ENCODE measurements at places on chromosomes 5 and 9.

- DNase-seq: no peak
These were observed 75.5 kb downstream of the SGCD start for GRCh38 chr5:156402387-156402921.

GRCh38 chr9:20358207-20358606 lies 264.1 kb downstream of the MLLT3 start:
- no peak for DNase-seq

DNA sequence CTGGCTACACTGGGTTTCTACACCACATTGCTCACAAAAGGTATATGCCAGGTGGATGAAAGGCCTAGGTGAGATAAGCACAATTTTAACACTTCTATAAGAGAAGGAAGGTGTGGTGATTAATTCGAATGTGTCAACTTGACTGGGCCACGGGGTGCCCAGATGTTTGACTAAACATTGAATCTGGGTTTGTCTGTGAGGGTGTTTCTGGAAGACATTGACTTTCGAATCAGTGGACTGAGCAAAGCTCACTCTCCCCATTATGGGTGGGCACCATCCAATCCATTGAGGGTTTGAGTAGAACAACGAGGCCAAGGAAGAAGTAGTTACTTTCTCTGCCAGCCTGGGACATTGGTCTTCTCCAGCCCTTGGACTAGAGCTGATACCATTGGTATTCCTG lies 78.2 kb upstream of the COL5A1 start:
- DNase-seq: no peak

DNA sequence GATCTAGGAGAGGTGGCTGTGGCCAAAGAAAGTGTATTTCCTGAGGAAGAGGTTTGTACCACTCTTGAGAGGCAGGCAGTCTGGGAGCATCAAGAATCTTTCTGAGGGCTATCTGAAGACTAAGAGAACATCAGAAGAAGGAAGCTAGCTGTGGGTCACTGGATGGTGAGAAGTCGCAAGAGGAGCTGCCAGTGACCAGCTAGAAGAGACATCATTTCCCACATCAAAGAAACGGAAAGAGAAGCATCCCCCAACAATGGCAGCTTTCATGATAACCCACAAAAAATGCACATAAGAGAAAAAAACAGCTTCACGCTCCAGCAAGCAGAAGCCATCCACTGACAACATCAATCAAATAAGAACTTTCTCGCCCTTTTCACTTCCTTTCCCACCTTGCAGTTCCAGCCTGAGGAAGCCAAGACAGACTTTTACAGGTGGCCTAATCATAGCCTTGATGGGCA lies 25.0 kb upstream of the CEP78 start:
- no peak for DNase-seq

- no peak for DNase-seq
These were observed 82.1 kb downstream of the TMEM232 start for GRCh38 chr5:110644357-110644756.

DNA sequence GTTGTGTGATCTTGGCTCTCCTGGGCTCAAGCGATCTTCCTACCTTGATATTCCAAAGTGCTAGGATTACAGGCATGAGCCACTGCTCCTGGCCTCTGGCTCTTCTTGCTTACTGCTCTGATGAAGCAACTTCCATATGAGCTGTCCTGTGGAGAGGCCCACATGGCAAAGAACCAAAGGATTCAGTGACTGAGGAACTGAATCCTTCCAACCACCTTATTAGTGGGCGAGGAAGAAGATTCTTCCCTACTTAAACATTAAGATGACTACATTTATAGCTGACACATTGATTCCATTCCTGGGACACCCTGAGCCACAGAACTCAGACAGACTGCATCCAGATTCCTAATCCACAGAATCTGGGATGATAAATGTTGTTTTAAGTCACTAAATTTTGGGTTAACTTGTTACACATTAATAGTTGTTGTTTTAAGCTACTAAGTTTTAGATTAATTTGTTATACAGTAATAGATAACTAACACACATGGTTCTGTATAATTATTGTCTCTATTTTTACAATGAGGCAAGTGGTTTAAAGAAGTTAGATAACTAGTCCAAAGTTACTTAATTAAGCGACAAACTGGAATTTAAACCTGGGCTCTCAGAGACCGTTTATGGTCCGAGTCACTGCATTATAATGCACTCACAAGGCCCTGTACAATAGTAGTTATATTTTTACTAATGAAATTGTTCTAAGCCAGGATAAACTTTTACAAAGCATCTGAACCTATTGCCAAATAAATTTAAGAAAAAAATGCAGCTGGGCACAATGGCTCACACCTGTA lies 16.7 kb upstream of the SLCO4C1 start:
- no peak for DNase-seq

DNA sequence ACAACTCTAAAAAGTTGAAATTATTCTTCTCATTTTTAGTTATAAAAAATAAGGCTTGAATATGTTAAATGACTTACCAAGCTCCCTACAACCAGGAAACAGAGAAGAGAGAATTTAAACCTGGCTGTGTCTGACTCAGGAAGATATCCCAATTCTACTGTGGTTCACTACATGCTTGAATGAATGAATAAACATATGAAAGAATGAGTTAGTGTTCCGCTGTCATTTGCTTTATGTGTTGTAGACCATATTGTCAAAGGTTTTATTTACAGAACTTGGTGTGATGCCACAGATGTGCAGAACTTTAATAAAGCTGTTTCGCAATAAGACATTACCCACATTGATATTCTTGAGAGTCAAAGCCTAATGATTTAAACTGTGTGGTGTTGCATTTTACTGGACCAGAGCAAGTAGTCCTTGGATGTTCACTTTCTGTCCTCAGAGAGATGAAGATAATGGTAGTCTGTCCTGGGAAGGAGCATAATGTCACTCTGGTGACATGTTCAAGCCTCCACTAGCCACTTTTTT lies 313.2 kb downstream of the TRIM32 start:
- no peak for DNase-seq

DNA sequence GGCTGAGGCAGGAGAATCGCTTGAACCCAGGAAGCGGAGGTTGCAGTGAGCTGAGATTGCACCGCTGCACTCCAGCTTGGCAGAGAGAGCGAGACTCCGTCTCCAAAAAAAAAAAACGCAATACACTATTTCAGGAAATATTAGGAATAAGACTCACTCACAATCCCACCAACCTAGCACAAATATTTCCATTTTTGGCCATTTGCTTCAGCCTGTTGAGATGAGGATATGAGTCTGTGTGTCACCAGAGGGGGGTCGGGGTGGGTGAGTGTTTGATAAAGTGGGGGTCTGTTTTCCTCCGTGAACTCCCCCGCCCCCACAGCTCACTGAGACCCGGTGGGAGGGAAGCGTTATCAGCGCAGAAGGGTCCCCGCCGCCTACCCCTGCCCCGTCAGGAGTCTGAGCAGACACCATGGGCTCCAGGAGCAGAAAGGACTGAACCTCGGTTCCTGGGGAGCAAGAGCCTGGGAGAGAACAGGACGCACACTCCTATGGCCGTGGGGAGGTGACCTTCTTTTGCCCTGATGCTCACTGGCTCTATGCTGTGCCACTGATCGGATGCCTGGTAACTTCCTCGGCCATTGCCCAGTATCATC lies 153.8 kb upstream of the PHYKPL start:
- DNase-seq: no peak

GRCh38 chr5:108919591-108920326 lies 172.1 kb downstream of the FER start:
- DNase-seq: no peak
